ENCODE measurements at places on chromosomes 12 and 14.

- DNase-seq: no peak
These were observed 44.0 kb downstream of the EID3 start for GRCh38 chr12:104347374-104348075.

- DNase-seq: no peak
These were observed 799 bp downstream of the SLC38A6 start for GRCh38 chr14:60981633-60982455.

- no peak for DNase-seq
These were observed 54.6 kb downstream of the ZC3H14 start for GRCh38 chr14:88617479-88617878.

GRCh38 chr14:76348898-76349297 lies 27.0 kb upstream of the ESRRB start:
- DNase-seq: no peak

- peak; percentile 24 for DNase-seq
These were observed 141.9 kb downstream of the CHST11 start for GRCh38 chr12:104598342-104599271.

DNA sequence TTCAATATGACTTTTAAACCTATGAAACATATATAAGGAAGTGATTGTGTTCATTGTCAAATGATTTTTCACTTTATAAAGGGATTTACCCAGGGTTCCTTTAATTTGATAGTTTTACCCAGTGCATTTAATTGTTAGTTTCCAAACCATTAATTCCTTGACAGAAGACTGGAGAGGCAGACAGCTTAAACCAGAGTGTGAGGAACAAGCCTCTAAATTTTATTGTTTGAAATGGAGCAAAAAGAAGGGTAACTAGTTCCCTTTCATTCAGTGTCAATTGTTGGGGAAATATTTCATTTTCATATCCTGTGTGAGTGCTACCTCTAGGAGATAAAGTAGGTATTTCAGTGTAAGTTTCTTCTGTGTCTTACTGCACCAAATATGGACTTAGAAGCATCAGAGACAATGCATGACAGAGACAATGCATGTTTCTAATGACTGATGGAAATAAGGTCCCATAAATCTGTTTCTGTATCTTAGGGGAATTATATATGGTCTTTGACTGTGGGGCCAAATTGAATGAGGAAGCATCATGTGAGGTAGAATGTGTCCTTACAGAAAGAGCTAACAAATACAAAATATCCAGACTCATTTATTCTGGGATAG lies 120.5 kb downstream of the TMTC2 start:
- no peak for DNase-seq

DNA sequence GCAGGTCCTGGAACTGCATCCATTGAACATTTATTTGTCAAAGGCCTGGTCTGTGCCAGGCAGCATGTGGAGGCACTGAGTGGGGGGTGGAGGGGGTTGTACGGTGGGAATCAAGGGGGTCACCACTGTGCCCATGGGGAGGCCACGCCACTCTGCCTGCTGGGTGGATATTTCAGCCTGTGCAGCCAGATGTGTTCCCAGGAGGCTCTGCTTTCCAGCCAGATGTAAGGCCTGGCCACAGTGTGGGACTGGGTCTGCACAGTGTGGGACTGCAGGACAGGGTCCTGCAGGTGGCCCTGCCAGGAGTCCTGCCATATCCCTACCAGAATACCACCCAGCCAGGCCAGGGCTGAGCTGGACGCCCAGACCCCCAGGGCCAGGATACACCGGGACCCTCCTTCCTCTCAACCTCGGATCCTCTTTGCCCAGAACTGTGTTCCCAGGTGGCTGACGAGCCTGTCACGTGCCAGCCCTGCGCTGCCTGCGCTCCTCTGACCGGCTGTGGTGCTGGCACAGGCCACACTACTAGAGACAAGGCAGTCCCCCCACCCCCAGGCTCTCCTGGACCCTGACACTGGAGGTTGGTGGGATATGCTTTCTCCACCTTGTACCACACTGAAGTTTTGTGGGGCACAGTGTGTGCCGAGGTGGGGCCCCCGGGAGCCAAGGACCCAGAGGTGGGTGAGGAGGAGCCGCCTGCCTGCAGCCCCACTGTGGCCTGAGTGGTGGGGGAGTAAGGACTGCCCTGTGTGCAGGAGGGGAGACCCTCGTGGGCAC lies 17.5 kb downstream of the XRCC3 start:
- DNase-seq: no peak

GRCh38 chr12:27555925-27556778 lies 32.1 kb downstream of the PPFIBP1 start:
- no peak for DNase-seq

- DNase-seq: no peak
These were observed 6.4 kb downstream of the AP5M1 start for GRCh38 chr14:57275023-57275664.

DNA sequence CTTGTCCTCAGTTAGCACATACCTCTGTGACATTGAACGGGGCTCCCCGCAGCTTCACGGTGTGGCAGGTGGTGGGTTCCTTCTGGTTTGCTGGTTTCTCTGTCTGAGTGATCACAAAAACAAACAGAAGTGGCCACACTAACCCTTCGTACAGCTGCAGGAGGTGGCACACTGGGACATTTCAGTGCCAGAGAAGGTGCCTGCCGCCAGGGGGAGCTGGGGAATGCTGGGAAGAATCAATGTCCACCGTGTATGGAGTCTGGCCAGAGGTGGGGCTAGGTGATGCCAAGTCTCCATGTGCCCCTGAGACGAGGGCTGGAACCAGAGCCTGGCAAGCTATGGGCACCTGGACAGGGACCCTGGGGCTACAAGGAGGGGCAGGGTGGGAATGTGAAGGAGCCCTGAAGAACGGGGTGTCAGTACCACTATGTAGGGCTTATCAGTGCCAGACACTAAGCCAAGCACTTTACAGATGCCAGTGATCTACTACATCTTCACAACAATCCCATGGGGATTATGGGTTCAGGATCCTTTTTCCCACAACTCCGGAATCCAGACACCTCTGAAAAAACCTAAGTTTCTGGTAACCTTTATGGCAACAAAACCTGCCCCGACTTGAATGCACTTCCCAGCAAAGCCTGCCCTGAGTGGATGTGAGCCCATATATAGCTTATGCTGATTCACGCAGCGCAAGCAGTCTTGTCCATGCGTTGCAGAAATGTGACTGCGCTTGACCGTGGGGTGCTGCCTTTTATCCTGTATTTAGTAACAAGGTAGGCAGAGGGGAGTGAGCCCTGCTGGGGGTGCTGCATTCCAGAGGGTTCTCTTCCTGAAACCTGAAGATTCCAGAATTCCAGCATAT lies 10.8 kb downstream of the RBM19 start:
- DNase-seq: no peak

- no peak for DNase-seq
These were observed 121.2 kb downstream of the MIPOL1 start for GRCh38 chr14:37318938-37319337.

DNA sequence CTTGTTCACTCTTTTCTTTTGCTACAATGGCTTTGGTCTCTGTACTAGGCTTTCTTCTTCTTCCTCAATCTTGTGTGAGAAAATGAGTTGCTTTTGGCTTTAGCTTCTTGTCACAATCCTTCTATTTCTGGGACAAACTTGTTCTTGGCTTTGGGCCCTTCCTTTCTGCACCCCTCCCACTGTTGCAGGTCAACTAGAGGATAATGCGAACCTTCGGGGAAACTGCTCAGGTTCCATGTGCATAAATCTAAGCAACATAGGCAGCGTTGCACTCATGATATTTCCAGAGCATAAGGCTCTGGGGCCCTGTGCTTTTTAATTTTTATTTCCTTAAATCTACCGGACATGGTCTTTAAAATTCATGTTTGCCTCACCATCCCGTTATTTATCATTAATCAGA lies 89.8 kb upstream of the LRIG3 start:
- no peak for DNase-seq
